ENCODE measurements at places on chromosomes 2 and 18. TPM values are rescaled to one million over a fixed set of nuclear protein-coding genes. Genes with fewer than 3 reads are reported as not detected.

Gene ARHGEF4
- total RNA-seq = 0.63 TPM

Gene LRP1B
- not detected for total RNA-seq

Gene BOLA3
- total RNA-seq = 41.1 TPM

Gene MAB21L4
- total RNA-seq = not detected

Gene IHH
- total RNA-seq = 0.12 TPM

Gene OR6B2
- total RNA-seq = not detected

Gene GAREM2
- total RNA-seq = 1.9 TPM

Gene CHST9
- not detected for total RNA-seq

Gene IL1R2
- total RNA-seq = 8.2 TPM

Gene RBM44
- 1.9 TPM for total RNA-seq

Gene SERPINB10
- 2.8 TPM for total RNA-seq

Gene PTGR3
- total RNA-seq = 40.4 TPM

Gene CDKL4
- total RNA-seq = 0.30 TPM

DNA sequence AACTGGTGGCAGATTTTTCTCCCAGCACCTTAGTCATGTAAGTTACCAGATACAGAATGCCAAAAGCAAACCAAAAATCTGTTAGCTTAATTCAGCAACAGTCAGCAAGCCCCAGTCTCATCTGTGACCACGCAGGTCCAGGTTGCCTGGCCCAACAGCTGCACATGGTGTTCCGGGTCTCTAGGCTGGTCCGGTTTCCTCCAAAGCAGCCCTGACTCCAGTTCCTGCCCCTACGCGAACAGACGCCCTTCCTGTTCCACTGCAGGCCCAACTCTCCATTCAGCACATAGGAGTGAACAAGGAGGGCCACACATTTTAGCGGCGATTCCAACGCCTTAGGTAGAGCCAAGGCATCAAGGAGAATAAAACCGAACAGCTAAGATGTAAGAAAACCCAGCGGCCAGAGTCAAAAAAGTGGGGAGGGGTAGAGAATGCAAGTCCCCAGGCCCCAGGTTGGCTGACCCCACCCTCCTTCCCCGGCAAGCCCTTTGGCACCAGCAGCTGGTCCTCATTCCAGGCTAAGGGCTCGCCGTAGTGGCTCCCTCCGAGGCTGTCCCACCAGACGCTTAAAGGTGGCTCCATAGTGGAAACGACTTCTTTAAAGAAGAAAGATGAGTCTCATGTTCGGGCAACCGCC is 1.5 kb downstream of the STK25 start:
- no peak for DNase-seq

- no peak for DNase-seq
These were observed 485.6 kb downstream of the SOX11 start for GRCh38 chr2:6177811-6178210.

- DNase-seq = no peak
These were observed 137.1 kb downstream of the COL6A3 start for GRCh38 chr2:237276716-237277490.

DNA sequence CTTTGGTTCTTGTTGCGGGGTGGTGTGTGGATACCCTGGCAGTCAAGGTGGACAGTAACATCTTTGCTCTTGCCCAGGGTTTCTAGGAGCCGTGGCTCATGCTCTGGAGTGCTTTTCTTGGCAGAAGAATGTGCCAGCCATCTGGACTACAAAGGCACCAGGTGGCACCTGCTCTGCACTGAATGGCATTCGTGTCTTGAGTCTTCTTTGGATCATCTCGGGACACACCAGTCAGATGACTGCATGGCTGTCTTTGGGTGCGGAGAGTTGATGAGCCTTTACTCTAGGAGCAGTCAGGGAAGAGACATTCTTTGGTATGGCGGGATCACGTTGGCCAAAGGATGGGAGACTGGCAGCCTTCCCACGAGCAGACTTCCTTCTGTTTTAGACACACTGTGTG is 104.1 kb upstream of the SEC11C start:
- no peak for DNase-seq

- no peak for DNase-seq
These were observed 31.8 kb upstream of the SULT1C4 start for GRCh38 chr2:108345951-108346350.

GRCh38 chr2:41321351-41321750 is 726.5 kb upstream of the PKDCC start:
- DNase-seq = no peak

GRCh38 chr18:48565105-48565504 is 26.3 kb downstream of the CTIF start:
- DNase-seq = no peak

DNA sequence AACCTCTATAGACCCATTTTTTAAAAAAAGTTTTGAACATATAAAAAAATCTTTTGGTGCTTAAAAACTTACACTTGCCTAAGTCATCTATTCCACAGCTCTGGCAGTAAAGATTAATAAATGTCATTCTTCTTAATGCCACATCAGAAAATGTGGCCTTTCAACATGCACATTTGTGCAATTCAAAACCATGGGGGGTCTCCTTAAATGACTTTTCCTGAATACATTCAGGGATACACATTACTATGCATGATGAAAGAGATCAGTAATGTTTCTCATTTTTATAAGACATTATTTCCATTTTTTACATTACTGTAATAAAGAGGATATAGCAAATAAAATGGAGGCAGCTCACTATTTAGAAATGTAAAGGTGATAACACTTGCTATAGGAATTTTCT is 142.3 kb downstream of the RBM43 start:
- DNase-seq = no peak

GRCh38 chr2:47486841-47487497 is 84.0 kb downstream of the MSH2 start:
- no peak for DNase-seq

DNA sequence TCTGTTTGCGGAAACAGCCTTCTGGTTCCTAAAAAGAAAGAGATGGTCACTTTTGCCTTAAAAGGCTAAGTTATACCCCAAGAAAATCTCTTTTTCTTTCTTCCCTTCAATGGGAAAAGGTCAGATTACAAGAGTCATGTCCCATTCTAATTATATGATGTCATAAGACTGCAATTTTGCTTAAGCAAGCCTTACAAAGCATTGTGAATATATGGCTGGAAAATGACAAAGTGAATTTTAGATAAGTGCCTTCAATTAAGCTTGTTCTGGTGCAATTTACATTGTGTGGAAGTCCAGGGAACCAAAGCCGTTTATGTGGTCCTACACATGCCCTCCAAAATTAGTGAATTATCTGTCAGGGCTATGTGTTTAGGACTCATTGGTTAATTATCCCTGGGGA is 7.6 kb upstream of the BMP10 start:
- no peak for DNase-seq

GRCh38 chr2:188798159-188798558 is 176.0 kb upstream of the COL3A1 start:
- no peak for DNase-seq

DNA sequence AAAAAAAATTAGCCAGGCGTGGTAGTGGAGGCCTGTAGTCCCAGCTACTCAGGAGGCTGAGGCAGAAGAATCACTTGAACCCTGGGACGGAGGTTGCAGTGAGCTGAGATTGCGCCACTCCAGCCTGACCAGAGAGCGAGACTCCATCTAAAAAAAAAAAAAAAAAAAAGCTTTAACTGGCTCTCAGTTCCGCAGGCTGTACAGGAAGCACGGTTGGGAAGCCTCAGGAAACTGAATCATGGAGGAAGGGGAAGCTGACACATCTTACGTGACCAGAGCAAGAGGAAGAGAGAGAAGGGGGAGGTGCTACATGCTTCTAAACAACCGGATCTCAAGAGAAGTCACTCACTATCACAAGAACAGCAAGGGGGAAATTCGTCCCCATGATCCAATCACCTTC is 505.6 kb upstream of the SLC8A1 start:
- DNase-seq = no peak

DNA sequence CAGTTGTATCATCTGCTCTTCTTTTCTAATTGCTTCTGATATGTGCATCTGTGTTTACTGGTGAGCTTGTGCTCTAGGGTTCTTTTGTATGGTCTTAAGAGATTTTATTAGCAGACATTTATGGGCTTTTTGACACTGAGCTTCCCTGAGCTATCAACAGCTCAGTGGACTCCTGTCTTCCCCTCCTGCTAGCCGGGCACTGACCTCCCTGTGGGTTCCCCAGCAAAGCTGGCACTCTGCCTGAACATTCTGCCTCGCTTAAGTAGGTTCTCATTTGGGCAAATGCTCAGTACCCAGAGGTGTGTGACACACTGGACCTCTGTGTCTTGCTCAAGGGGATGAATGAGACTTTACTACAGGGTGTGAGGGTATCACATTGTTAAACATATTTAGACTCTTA is 15.8 kb downstream of the TRAF3IP1 start:
- DNase-seq = no peak

DNA sequence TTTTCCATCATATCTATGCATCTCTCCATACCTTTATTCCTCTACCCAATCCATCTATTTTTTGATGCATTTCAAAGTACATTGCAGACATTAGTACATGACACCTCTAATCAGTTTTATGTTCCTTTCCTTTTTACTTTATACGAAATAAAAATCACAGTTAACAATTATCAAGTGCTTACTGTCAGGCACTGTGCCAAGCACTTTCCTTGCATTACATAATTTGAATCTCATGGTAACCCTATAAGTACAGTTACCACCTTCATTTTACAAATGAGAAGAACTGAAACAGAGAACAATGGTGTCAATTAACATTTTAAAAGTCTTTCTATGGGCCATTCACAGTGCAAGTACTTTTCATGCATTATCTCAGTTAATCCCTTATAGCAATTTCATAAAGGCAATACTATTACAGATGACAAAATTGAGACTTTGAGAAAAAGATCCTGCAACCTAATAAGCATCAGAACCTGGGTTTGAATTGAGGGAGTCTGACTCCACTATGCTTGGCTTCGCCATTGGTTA is 544.4 kb upstream of the TNP1 start:
- no peak for DNase-seq

DNA sequence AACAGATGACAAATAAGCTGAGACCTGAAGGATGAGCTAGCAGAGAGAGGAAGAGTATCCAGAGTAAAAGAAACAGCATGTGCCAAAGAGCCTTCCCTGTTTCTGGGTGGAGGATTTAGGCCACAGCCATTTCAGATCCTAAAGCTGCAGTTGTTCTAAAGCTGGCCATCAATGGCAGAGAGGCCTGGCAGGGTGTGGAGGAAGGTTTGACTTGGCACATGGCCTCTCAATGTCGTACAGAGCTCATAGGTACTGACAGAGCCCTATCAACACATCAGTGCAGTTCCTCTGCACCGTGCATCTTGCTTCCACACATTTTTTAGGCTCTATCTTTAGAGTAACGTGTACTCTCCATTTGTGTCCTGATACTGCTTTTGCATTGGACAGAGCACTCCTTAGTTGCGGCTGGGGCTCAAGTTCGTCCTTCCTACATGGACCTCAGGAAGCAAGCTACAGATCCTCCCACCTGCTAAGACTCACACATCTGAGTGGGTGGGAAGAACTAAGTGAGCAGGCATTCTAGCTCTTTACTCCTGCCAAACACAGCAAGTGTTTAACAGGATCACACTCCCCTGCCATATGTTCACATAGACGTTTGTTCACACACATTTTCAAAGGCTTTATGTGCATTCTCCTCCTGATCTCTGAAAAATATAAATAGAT is 3.0 kb upstream of the CHMP3 start:
- DNase-seq = no peak

DNA sequence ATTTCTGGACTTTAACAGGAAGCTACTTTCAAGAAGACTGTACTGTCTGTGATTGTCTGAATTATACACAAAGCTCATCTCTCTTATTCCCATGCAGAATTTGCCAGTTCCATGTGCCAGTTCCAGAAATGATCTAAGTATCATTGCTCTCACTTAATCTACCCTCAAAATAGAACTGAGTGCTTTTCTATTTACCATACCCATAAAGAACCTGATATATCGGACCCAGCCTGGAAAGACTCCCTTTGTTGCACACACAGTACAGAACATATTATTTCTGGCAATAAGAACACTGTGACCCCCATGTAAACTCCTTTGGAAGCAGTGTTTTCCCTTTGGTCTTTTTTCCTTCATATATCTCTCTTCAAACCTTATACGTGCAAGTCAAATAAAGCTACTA is 102.3 kb upstream of the TTN start:
- DNase-seq = no peak

GRCh38 chr2:108182489-108182888 is 57.3 kb upstream of the SULT1C3 start:
- no peak for DNase-seq
